ENCODE measurements at places on chromosomes 16 and 17. TPM values are rescaled to one million over a fixed set of nuclear protein-coding genes. Genes with fewer than 3 reads are reported as not detected.

DNA sequence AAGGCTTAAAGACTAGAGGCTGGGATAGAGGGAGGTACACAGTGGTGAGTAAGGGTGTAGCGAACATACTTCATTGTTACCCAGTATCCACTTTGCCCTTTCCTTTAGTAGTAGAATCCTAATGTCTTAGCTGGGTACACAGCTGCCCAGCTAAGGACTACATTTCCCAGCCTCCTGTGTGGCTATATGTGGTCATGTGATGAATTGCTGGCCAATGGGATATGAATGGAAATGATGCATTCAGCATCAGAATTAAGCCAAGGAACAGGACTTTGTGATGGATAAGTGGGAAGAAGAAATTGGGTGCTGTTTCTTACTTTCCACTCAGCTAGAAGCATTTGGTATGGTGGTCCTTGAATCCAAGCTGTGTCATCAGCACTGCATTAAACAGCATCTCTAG is 55.9 kb downstream of the FOXL1 start:
- H3K36me3 ChIP-seq: no peaks in the 10 kb centered on the region
- no peak overlapping the region for H3K4me3 ChIP-seq
- H3K27ac ChIP-seq: no peak overlapping the region
- peaks cover 30% of the 10 kb centered on the region for H3K4me1 ChIP-seq
- H3K27me3 ChIP-seq: peaks cover 3% of the 10 kb centered on the region

GRCh38 chr17:17763136-17763535 is 73.7 kb downstream of the SREBF1 start:
- H3K36me3 ChIP-seq: peaks cover 9% of the 10 kb centered on the region
- H3K4me3 ChIP-seq: no peak overlapping the region
- H3K27me3 ChIP-seq: no peaks in the 10 kb centered on the region
- no peak for DNase-seq
- peaks cover 52% of the 10 kb centered on the region for H3K4me1 ChIP-seq

DNA sequence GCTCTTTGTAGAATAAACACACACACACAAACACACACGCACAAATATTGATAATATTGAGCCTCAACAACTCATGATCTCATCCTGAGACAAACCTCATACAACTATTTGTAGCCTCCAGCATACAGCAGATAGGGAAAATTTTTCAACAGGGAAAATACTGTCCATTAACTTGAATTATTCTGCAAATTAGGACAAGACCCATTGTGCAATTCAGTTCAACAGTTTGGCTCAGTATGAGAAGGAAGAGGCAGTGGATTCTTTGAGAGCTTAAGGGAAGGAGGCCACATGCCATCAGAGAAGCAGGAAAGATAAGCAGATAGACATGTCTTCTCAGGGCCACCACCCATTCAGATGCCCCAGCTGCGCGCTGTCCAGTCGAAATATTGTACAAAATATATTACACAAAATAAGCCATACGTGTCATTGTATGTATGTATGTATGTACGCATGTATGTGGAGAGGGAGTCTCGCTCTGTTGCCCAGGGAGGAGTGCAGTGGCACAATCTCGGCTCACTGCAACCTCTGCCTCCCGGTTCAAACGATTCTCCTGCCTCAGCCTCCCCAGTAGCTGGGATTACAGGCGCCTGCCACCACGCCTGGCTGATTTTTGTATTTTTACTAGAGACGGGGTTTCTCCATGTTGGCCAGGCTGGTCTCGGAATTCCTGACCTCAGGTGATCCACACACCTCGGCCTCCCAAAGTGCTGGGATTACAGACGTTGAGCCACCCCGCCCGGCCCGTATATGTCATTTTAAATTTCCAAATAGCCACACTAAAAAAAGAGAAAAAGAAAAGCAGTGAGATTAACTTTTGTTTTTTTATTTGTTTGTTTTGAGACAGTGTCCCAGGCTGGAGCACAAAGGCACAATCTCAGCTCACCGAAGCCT is 1.8 kb downstream of the ZC3H7A start:
- no peaks in the 10 kb centered on the region for H3K27me3 ChIP-seq
- peak overlapping the region; percentile 86 for H3K4me3 ChIP-seq
- peaks cover 69% of the 10 kb centered on the region for H3K4me1 ChIP-seq
- H3K27ac ChIP-seq: peak overlapping the region; percentile 93
- peaks cover 1% of the 10 kb centered on the region for H3K36me3 ChIP-seq
- no peak for DNase-seq

GRCh38 chr16:80623376-80623775 is 82.6 kb downstream of the DYNLRB2 start:
- H3K4me3 ChIP-seq: no peak overlapping the region
- DNase-seq: no peak
- H3K27ac ChIP-seq: no peak overlapping the region
- no peaks in the 10 kb centered on the region for H3K4me1 ChIP-seq

NLRC3 gene
- total RNA-seq: not detected

DNA sequence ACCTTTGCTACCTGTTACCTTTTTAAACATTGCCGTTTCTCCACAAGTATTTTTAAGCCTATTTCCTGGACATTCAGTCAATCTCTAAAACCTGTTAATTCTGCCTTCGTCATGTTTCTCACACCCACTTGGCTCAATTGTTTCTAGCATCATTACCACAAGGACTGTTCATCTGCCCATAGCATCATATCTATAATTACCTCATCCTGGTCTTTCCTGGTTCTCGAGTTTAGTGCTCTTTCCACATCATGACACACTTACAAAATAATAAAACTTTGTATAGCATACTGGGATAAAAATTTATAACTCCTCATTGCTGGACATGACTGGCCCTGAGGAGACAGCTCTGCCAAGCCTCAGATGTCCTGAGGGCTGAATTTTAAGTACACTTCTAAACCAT is 104.8 kb downstream of the CYB561 start:
- H3K27ac ChIP-seq: no peak overlapping the region
- H3K4me3 ChIP-seq: no peak overlapping the region
- no peaks in the 10 kb centered on the region for H3K4me1 ChIP-seq
- H3K36me3 ChIP-seq: peaks cover 35% of the 10 kb centered on the region
- no peaks in the 10 kb centered on the region for H3K27me3 ChIP-seq
